DMS79 (cell line): ENCODE measurements at places on chromosomes 3 and 15.

- peak; percentile 13 for DNase-seq
Observed at GRCh38 chr3:112333381-112334317, 693 bp downstream of the CD200 start.

DNA sequence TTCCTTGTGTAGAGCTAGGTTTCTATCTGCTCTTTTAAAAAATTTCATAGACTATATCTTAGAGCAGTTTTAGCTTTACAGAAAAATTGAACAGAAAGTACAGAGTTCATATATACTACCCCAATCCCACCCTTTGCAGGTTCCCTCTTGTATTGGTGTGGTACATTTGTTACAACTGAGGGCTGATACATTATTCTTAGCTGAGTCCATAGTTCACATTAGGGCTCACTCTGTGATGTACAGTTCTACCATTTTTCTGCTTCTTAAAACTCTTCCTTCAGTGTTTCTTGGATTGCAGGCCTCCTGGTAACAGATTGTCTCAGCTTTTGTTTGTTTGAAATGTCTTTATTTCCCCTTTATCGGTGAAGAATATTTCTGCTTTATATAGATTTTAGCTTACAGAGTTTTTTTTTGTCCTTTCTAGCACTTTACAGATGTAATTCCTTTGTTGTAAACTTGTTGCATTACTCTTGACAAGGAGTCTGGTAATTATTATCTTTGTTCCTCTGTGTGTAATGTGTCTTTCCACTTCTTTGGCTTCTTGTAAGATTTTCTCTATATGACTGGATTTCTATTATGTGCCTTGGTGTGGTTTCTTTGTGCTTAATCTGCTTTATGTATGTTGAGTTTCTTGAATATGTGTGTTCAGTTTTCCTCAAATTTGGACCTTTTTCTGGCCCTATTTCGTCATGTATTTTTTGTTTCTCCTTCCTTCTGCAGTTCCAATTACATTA, 25.3 kb downstream of the MEF2A start:
- DNase-seq: no peak

- DNase-seq: no peak
Observed at GRCh38 chr3:60497902-60498301, 753.4 kb downstream of the FHIT start.

- DNase-seq: no peak
Observed at GRCh38 chr3:37825744-37826400, 35.8 kb upstream of the CTDSPL start.

DNA sequence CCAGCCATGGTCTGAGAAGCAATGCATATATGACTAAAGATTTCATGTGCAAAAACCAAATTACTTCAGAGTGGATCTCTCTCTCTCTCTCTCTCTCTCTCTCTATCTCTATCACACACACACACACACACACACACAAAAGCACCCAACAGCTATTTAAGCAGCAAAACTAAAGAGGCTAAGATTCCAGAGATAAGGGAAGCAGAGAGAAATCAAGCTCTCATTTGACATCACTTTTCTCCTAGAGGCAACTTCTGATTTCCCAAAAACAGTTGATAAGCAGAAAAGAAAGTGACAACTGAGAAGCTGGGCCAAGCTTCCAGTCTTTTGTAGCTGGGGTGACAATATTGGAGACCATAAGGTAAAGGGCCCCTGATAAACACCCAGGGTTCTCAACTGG, 526.0 kb upstream of the NR2F2 start:
- DNase-seq: no peak

DNA sequence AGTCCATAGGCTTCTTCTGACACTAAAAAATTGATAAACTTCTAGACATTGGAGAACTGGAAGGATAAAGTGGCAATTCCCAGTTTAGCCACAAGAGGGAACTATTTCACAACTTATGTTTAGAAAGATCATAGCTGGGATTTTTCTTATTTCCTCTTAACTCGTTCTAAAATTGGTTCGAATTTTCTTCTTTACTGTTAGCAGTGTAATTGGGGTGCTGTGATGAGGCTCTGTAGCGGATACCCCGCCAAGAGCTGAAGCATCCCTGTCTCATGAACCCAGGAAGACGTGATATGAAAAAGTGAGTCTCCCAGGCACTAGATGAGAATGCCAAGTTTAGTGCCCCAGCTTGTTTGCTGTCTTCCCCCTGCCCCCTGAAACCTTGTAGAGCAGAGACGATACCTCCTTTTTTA, 85.1 kb downstream of the PDCD6IP start:
- no peak for DNase-seq

GRCh38 chr15:65870889-65871533, 1.7 kb downstream of the RAB11A start:
- peak; percentile 4 for DNase-seq

- no peak for DNase-seq
Observed at GRCh38 chr3:182981038-182981380, 671 bp upstream of the DCUN1D1 start.

DNA sequence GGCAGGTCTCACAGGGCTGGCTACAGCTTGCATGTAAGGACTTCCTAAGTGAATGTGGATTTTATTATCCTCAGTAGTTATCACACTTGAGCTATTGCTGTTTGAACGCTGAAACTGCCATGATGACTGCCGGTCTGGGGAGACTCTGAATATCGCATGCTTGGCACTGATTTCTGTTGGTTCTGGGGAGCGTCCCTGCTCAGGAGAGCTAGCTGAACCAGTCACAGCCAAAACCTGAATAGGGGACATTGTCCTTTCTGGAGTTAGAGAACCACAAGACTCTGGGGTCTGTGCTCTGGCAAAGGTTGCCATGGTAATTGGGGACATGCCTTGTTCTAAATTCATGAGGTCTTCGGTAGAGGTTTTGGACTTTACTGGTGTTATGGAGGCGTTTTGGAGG, 30.8 kb downstream of the CMSS1 start:
- no peak for DNase-seq

DNA sequence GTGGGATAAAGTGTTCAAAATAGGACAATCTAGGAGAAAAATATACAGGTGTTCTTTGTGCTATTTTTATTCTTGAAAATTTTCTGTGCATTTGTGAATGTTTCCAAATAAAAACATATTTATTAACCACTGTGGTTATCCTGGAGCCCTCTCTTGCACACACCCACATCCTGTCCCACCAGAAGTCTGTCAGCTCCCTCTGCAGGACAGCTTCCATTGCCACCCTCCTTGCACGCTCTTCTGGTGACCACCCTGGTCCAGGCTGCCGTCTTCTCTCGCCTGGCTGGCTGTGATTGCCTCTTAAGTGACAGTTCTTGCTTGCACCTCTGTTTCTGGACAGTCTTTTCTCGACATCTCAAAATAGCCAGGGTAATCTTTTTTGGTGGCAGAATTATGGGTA, 394.0 kb downstream of the LRTM1 start:
- DNase-seq: no peak

GRCh38 chr3:155631323-155632019, 113.4 kb downstream of the PLCH1 start:
- DNase-seq: no peak

GRCh38 chr3:34568766-34569165, 770.3 kb downstream of the PDCD6IP start:
- no peak for DNase-seq

GRCh38 chr15:64698823-64699222, 76.6 kb downstream of the RBPMS2 start:
- DNase-seq: no peak

- no peak for DNase-seq
Observed at GRCh38 chr3:19881036-19881435, 53.0 kb downstream of the EFHB start.

- no peak for DNase-seq
Observed at GRCh38 chr15:78695854-78696253, 54.8 kb upstream of the CHRNB4 start.

DNA sequence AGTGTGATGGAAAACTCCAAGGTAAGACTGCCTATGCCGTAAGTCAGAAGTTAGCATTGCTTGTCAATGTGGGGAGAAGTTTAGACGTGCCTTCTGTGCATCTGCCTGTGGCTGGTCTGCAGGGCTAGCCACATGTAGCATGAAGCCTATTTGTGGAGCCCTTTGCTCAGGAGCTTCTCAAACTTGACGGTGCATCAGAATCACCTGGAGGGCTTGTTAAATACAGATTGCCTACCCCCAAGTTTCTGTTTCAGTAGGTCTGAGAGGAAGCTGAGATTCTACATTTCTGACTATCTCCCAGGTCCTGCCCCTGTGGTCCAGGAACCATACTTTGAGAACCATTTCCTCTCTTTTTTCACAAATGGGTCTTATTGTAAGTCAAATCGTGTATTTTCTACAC, 292.1 kb upstream of the TPM1 start:
- DNase-seq: no peak

DNA sequence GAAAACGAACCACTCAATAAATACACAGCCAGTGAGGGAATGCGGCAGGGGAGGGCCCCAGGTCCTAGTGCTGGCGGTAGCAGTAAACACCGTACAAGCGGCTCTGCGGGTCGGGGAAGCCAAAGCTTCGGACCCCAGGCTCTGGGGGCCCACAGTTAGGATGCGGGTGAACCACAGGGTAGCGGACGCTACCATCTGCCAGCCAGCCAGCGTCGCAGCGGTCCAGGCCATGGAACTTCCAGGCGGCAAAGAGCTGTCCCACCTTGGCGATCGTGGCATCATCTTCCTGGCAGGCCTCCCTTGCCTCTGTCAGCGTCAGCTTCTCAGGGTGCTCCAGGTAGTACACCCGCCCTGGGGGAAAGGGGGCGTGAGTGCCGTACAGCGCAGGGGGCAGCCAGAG, 17.4 kb downstream of the HAPLN3 start:
- no peak for DNase-seq

- DNase-seq: no peak
Observed at GRCh38 chr15:26996250-26996649, 25.3 kb downstream of the GABRG3 start.

DNA sequence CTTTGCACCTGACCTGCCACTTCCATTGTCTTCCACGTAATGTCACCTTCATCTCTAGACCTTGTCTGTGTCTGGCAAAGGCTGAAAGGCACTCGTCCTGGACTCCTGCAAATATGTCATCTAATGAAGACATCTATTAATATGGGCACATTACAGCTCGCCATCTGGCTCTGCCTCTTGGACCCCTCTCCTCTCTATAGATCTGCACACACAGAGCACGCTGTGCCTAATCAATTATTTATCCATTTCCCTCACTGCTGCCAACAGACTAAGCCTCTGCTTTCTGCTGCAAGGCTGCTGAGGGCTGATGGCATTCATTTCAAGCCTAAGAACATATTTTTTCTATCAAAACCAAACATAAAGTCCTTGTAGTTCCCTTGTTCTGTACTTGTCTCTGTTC, 573.0 kb downstream of the TUSC7 start:
- no peak for DNase-seq

DNA sequence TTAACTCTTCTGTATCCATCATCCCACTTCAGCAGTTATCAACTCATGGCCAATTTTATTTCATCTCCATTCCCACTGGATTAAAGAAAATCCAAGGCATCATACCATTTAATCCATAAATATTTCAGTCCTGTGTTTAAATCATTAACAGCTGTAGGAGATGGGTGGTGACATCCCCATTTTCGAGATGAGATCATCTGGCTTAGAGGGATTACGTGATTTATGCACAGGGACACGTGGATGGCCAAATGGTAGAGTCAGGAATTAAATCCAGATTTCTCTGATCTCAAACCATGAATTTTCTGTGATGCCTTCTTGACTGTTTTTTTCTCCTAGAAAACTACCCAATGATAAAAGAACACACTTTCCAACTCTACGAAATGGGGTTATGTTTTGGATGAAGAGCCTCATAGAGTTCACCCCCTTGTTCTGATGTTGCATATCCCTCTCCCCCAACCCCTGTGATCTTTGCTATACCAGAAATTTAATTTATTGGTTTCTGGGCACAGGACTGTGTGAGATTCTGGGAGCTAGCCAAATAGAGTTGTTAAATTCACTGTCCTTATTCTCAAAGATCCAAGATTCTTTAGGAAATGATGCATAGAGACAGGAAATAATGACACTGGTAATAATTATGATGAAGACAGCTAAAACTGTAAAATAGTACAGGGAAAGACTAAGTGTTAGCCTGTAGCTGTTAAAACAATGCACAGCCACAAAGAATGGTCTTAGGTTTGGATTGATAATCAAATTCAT, 7.4 kb downstream of the ZNF589 start:
- DNase-seq: no peak

DNA sequence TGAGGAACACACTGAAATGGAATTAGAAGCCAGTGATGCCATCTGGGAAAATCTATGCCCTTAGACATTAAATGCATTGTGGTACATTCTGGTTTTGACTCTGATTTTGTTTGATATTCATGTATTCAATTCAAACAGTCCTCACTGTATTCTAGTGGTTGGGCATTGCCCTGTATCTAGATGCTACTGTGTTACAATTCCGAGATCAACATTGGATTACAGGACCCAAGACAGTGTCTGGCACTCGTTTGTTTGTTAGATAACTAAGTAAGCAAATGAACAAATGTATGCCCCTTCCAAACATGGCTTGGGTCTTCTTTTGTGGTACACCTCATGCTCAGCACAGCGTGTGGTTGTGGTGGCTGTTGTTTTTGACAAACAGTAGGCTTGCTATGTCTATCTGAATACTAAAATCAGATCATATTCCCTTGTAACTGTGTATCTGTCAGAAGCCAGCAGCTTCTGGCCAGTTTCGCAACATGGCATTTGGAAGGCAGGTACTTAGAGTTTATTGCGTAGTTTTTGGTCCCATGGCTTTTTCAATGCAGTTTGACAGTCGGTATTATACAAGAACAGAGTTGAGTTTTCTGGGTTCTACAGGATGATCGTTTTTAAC, 5.7 kb downstream of the FILIP1L start:
- DNase-seq: no peak

DNA sequence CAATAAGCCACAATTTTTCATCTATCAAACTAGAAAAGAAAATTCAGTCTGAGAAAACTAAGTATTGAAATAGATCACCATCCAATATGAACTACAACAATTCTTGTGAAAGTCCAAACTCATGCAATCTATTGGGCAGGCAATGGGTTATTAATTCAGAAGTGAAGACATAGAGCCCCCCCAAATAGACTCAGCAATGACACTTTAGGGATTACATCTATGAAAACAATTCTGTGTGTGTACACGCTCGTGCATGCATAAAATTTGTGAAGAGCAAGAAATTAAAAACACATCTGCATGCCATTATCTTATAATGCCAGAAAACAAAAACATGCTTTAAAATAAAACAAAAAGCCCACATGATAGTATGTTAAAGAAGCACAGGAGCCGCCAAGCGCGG, 151.3 kb downstream of the NR1I2 start:
- DNase-seq: no peak
